ENCODE measurements at places on chromosomes 12 and 14.

GRCh38 chr12:13230500-13230899, 34.0 kb downstream of the EMP1 start:
- DNase-seq: no peak

GRCh38 chr12:6777386-6777785, 5.1 kb downstream of the LAG3 start:
- no peak for DNase-seq

- DNase-seq: no peak
Measured at GRCh38 chr14:89576960-89577359, 159.9 kb upstream of the FOXN3 start.

GRCh38 chr14:61535032-61535431, 160.3 kb upstream of the HIF1A start:
- DNase-seq: no peak

- DNase-seq: no peak
Measured at GRCh38 chr12:128978067-128978466, 124.8 kb downstream of the GLT1D1 start.

- DNase-seq: no peak
Measured at GRCh38 chr14:75979071-75979571, 2.7 kb downstream of the TGFB3 start.

DNA sequence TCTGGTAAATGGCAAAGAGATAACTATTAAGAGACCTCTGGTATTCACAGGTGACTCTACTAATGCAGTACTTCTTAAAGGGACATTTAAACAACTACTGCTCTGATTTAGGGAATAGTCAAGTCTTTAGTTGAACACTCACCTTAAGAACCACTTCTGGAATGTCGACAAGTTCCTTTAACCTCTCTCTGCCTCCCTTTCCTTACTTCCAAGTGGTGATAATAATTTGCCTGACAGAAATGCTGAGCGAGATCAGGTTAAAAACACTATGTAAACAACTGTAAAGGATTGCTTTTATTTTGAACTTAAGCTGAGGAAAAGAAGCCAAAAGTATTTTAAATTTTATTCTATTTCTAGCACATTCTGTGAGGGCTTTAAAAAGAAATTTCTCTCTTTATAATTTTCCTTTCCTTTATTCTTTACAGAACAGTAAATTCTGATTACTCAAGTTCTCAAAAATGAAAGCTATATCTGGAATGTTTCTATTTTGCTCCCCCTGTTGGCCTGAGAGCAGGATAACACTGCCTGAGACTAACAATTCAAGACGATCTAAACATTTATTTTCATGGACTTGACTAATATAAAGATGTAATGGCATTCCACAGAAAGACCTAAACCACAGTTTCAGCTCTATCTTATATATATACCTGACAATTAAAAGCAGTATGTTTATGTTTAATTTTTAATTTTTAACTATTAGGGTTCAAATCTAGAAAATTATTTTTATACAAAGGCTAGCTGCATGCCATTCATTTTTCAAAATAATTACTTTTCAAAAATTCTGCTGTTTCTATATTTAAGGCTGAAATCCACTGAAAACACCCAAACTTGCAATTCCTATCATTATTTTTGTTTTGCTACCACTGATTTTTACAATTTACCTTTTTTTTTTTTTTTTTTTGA, 29.2 kb downstream of the ZCCHC8 start:
- peak; percentile 30 for DNase-seq

DNA sequence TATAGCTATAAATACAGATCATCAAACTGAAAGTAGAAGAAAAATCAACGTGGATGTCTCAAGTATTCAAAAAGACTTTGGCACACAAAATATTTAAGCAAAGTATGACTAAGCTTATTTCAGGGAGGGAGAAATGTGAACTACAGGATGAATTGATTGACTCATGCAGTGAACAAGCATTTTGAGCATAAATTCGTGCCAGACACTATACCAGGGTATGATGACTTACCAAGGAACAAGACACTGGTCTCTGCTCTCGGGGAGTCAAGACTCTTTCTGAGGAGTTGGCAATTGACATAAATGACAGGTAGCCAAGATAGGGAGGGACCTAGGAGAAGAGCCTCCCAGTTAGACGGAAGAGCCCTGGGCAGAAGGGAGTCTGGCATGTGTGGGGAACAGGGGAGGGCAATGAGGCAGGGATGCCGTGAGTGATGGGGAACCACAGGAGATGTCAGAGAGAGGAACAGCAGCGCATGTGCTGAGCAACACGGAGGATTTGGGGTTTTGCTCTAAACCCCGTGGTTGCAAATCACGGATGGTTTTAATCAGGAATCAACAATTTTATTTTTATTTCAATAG, 115.2 kb downstream of the TMEM132D start:
- DNase-seq: no peak

DNA sequence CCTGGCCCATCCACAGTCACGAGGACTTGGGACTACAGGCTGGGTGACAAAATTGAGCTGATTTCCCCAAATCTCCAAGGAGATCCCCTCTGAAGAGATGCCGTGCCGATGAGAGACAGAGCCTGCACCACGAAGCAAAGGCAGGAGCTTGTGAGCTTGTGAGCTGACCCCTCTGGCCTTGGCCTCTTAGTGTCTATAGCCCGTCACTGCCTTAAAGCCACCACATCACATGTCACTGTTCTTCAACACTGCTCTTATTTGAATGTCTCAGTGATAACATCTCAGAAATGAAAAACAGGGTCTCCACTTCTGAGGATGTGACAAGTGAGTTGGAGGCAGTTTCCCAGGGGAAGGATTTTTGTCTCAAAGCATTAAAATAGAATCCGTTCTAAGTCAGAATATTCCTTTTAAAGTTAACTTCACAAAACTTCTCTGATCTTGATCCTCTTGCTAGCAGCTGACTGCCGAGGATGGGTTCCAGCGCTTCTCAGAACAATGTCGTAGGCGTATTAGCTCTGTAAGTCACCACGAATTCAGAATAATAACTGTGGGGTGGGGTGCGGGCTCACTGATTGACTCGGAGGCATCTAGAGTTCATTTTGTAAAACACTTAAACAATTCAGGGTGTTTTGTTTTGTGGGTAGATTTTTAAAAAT, 37.5 kb downstream of the CHST11 start:
- DNase-seq: peak; percentile 73

DNA sequence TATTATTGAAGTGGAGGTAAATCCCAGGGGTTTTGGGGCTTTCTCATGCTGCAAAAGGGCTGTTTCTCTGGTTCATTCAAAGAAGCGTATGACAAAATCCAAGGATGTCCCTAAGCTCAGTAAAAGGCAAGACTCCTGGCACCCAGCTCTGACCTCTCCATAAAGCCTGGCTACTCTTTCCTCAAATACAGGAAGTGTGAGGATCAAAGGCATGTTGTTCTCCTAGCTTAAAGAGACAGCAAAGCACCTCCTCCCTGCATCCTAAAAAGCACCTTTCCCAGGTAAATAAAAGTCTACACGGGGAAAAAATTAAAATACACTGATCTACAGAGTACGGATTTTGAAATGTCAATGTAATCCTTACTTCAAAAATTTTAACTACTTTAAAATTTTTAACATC, 118.6 kb downstream of the LMNTD1 start:
- DNase-seq: no peak
